Renal cortical epithelial cell (primary cell): ENCODE measurements at places on chromosomes 11 and 22. TPM values are rescaled to one million over a fixed set of nuclear protein-coding genes. Genes with fewer than 3 reads are reported as not detected.

MYOD1 gene
- not detected in 2 replicates for total RNA-seq

SUSD2 gene
- total RNA-seq: 0.10 TPM in 1 of 2 replicates, not detected in the other

LSP1 gene
- total RNA-seq: not detected in 2 replicates

BTG4 gene
- total RNA-seq: not detected in 2 replicates

CNTF gene
- total RNA-seq: 0.35 and 1.6 TPM in 2 replicates

MRGPRE gene
- total RNA-seq: not detected in 2 replicates

PARVG gene
- not detected in 2 replicates for total RNA-seq

SLC43A3 gene
- total RNA-seq: 46.4 and 47.9 TPM in 2 replicates

TSGA10IP gene
- total RNA-seq: not detected in 2 replicates

TNKS1BP1 gene
- 91.3 and 157 TPM in 2 replicates for total RNA-seq

USP2 gene
- total RNA-seq: 3.6 and 9.7 TPM in 2 replicates

HEPN1 gene
- total RNA-seq: not detected in 2 replicates

PTPRJ gene
- 120 and 214 TPM in 2 replicates for total RNA-seq

CARD18 gene
- total RNA-seq: not detected in 2 replicates

NRGN gene
- 0.10 TPM in 1 of 2 replicates, not detected in the other for total RNA-seq

OR4A16 gene
- total RNA-seq: not detected in 2 replicates

FOLR1 gene
- total RNA-seq: 23.3 and 108 TPM in 2 replicates

MADD gene
- total RNA-seq: 7.1 and 23.8 TPM in 2 replicates

NXPE4 gene
- not detected in 2 replicates for total RNA-seq

DEFB131B gene
- not detected in 2 replicates for total RNA-seq

PKDREJ gene
- not detected in 2 replicates for total RNA-seq

LMNTD2 gene
- 0.69 and 1.7 TPM in 2 replicates for total RNA-seq

BACE1 gene
- total RNA-seq: 4.2 and 27.3 TPM in 2 replicates

PATE2 gene
- total RNA-seq: 0.20 TPM in 1 of 2 replicates, not detected in the other

ACR gene
- total RNA-seq: not detected in 2 replicates

MRGPRX3 gene
- not detected in 2 replicates for total RNA-seq
